ENCODE measurements at places on chromosomes 3 and 15. TPM values are rescaled to one million over a fixed set of nuclear protein-coding genes. Genes with fewer than 3 reads are reported as not detected.

- DNase-seq: no peak
Observed at GRCh38 chr3:144590854-144591253, 619.2 kb downstream of the DIPK2A start.

DNA sequence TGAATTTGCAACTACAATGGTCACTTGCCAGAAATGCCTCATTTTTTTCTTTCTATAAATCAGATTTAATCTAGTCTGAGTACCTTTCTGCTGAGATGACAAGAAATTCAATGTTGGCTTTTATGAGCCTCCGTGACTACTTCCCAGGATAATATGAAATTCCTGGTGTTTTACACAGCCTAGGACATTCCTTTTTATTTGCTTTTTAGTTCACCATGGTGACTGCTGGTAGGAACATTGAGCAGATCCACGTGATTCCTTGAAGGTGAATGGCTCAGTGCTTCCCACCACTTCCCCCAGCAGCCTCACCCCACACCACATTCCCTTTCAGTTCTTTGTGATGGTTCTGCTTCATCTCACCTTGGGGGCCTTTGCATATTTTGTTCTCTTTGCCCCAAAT, 4.3 kb upstream of the NPTN start:
- no peak for DNase-seq

Gene MYL3
- total RNA-seq: 4.9 TPM

DNA sequence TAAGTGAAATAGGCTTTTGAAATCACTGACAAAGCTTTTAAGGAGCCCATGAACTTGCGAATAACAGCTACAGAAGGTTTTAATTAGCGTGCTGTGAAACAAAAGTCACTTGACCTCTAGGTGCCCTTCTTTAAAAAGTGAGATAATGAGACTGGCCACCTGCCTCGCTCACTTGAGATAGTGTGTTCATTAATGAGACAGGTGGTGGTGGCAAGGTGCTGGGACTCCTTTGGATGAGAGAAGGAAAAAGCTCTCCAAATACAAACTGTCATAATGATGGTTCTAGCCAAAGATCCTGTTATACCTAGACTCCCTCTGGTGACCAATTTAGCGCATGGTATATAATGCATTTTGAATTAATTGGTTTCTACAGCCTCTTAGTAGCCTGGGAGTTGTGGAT, 22.7 kb upstream of the IREB2 start:
- no peak for DNase-seq

- DNase-seq: no peak
Observed at GRCh38 chr3:58077596-58078285, 69.5 kb downstream of the FLNB start.

DNA sequence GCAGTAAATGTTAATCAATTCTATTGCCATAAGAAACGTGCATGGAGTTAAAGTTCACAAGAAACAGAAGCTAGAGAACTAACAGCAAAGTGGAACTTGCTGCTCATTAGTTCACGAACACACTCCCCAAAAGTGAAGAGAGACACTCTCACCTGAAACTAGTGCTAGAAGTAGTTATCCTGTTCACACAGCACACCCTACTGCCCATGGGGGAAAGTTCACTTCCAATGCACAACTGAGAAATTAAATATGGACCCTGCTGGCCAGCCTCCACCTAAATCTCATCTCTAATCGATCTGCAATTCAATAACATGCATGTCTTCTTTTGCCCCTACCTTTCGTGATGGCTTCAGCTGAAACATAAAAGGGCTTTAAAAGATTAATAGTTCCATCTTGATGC, 39.4 kb upstream of the FRMD4B start:
- no peak for DNase-seq

DNA sequence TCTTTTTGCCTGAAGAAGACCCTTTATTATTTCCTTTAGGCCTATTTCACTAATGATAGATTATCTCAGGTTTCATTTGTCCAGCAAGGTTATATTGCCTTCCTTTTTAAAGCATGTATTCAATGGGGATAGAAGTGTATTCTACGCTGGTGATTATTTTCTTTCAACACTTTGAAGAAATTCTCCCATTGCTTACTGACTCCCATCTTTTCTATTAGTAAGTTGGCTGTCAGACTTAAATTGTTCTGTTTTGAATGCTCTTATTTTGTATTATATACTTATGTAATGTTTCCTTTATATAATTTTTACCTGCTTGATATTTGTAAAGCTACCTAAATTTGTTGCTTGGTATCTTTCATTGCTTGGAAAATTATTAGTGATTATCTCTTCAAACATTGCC, 445.1 kb upstream of the RASGRP1 start:
- no peak for DNase-seq

Gene NUP210
- total RNA-seq: 14.5 TPM

DNA sequence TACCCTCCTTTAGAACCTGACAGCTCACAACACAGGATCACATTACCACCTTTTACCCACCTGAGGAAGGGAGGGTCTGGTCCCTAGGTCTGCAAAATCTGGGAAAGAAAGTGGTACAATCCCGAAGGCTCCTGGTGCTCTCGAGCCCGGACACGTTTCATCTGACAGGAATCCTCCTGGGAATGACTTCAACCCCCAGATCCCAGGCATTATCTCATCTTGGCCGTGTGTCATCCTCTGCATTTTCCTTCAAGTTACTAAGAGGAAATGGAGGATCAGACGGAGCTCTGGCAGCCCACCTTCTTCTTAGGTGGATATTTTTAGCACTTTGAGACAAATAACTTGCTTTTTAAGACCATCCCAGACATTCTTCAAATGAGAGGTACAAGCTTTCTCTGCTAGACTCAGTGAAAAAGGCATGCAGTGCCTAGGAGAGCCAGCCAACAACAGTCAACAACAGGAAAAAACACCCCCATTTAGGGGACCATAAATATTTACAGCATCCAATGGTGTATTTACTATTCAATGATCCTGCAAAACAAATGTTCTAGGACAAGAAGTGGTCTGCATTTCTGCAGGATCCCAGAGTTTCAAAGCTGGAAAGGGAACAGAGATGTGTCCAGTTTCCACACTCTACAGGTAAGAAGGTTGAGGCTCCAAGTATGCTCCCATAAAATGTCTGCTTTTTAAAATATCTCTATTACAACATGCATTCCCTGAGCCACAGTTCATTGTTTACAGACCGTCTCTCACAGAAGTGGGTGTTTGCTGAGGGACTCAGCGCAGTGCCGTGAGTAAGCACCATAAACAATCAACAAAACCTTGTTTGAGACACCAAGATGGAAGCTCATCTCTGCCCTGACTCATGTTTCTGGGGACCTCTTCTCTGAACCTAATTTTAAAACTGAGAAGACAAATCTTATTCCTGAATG, 38.3 kb upstream of the ARHGEF3 start:
- DNase-seq: no peak

GRCh38 chr3:187777331-187777941, 32.2 kb upstream of the BCL6 start:
- DNase-seq: no peak

Gene SEMA3B
- total RNA-seq: 213 TPM
